Stimulated activated CD4-positive, alpha-beta T cell treated with anti-CD3 and anti-CD28 coated beads, Interleukin-4, amount 100 ng/mL, for 24 hours (primary cell): ENCODE measurements at places on chromosomes 6 and 20.

- DNase-seq, result no peak
Measured at GRCh38 chr6:134724771-134725340, 225.0 kb downstream of the ALDH8A1 start.

GRCh38 chr6:17354700-17355403 lies 38.5 kb upstream of the CAP2 start:
- DNase-seq, result no peak

DNA sequence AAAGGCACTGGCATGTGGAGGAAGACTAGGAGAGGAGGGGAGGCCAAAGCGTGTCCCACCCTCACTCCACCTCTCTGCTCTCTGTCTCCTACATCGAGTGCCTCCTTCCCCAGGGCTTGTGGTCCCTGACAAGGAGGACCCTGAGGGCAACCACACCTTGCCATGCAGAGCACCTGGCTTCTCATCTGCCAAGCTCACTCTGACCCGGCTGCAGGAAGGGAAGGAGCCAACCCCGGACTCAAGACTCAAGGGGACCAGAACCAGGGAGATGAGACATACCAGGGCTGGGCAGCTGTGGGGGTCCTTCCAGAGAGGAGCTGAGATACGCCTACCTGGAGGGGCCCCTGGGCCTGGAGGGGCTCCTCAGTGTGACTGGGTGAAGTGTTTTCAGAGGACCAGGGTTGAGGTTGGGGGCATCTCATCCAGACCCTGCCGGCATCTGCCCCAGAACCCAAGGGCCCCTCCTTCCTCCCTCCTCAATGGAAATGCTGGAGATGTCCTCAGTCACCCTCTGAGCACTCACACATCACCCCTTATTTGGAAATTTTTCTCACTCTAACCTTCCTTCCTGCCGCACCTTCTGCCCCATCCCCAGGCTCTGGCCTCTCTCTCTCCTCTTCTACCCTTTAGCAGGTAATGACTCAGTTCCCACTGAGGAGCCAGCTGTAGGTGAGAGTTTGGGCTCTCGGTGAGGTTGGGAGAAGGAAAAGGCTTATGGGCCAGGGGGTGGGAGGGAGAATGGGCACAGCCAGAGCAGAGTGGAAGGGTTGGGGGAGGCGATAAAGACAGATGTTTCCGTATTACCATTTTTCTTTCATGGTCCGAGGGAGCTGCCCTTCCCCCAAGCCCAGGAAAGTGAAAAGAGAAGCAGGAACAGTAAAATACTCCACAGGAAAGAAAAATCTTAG lies 32.0 kb upstream of the POU5F1 start:
- DNase-seq, result no peak

GRCh38 chr6:71239694-71240093 lies 48.9 kb upstream of the OGFRL1 start:
- DNase-seq, result no peak

- no peak for DNase-seq
Measured at GRCh38 chr6:16544006-16544405, 217.3 kb downstream of the ATXN1 start.

GRCh38 chr6:35386989-35387388 lies 44.6 kb downstream of the PPARD start:
- DNase-seq, result no peak

- no peak for DNase-seq
Measured at GRCh38 chr6:1797801-1798200, 188.1 kb downstream of the FOXC1 start.

DNA sequence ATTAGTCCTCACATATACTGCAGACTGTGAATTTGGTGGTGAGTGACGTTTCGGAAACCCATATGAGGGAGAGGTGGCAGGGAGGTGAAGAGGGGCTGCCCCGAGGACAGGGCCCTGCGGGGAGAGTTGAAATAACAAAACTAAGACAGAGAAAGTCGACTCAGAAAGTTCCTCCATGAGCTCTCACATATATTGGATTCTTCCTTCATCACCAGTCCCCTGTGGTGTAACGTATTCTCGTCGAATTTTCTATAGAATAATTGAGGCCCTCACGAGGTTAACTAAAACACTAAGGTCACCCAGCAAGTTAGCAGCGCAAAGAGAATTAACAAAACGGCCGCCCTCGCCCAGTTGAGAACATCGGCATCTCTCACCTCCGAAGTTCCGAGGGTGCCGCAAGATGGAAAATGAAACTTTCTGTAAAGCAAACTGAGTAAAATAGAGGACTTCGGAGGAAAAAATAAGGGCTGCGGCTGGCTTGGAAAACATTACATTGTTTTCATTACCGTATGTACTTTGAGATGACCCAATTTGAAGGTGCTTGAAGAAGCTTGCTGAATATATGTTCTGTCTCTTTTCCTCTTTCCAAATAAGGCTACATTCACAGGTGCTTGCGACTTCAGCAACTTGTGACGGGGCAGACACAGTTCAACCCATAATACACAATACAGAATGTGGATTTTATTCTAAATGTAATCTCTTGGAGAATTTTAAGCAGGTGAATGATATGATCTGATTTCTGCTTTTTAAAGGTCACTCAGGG lies 490.9 kb upstream of the JARID2 start:
- DNase-seq, result peak; percentile 76

- DNase-seq, result no peak
Measured at GRCh38 chr6:40950986-40951698, 87.9 kb downstream of the UNC5CL start.

GRCh38 chr6:158810155-158811095 lies 8.7 kb downstream of the EZR start:
- no peak for DNase-seq

DNA sequence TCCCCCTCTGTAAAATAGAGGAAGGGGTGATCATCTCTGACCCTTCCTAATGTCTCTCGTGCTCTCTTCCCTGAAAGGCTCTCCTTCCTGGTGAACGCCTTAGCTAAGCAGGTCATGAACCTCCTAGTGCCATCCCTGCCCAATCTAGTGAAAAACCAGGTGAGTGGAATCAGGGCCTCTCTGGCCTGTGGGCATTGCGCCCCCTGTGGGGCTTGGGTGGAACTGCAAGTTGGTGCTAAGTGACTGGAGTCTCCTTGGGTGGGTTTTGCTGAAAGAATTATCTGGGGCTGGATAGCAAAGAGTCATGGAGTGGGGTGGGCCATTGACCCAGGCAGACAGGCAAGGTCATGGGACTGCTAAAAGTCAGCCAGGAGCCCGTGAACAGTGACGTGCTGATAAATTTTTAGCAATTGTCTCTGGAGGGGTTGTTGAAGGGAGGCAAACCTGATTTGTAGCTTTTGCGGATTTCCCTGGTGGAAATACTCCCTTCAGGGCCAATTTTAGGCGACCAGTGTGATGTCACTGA lies 8.9 kb downstream of the BPIFB1 start:
- DNase-seq, result peak; percentile 72

DNA sequence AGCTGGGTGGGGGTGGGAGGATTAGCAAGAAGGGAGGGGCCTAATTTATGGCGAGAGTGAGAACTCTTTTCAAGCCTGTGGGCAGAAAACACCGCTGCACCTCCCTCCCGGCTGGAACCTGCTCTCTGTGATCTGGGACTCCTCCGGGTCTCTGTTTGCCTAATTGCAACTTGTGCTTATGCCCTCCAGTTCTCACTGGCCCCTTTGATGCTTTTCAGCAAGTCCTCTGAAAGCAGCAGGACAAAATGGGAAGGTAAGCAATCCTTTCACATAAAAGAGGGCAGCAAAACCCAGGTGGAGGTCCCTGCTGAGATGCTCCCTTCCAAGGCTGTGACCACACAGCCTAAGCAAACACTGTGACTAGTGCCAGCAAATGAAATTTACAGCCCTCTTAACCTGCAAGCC lies 523.0 kb upstream of the FLRT3 start:
- no peak for DNase-seq

DNA sequence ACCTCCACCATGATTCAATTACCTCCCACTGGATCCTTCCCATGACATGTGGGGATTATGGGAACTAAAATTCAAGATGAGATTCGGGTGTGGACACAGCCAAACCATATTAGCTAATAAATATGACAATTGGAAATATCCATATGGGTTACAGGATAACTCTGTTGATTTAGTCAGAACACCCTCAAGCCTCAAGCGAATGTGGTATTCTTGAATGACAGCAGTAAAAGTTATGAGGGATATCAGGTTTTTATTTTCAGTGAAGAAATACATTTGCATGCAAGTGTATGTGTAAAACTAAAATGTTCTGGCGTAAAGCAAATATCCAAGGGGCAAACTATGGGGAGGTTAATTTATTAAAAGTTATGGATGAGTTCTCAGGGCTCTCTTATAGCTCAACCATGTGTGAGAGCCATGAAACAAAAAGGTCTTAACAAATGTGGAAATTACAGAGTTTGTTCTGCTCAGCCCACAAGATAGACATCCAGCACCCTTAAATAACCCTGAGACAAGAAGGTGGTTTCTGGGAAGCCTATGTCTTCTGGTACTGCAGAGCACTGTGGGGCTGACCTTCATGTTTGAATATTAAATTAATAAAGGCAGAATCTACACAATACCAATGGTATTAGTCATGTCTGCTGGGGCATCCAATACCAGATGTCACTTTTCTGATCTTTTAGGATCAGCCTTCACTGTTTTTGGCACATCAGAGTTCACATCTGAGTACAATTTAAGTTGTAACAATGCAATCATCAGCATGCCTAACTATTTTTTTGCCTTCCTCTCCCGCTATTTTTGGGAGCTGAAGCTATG lies 370.5 kb upstream of the RSPO3 start:
- DNase-seq, result no peak

GRCh38 chr6:123467392-123467791 lies 169.4 kb downstream of the TRDN start:
- no peak for DNase-seq

- no peak for DNase-seq
Measured at GRCh38 chr20:21393166-21393565, 4.2 kb downstream of the NKX2-4 start.

DNA sequence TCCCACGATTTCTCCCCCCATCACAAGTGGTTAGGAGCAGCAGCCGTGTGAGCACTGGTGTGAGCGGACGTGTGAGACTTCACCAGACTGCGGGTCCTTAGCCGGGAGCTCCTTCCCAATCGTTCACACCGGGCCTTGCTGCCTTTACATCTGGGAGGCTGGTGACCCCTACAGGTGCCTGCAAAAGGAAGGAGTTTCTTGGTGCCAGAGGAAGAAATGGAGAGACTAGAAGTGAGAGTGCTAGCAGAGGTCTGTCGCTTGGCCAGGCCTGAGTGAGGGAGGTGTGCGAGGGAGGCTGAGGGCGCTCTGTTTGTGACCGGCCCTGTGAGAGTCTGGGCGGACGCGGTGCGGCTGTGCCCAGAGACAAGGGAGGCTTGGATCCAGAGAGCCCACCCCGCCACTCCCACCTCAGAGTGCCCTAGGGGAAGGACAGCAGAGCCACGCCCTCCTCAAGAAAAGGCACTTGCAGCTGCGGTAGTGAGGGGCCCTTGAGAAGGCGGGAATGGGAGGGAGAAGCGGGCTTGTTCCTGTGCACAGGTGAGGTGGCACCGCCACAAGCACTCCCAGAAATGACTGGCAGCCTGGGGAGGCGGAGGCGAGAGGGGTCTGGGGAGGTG lies 10.0 kb upstream of the ARMC2 start:
- DNase-seq, result no peak

- DNase-seq, result no peak
Measured at GRCh38 chr6:106666282-106667021, 37.1 kb downstream of the QRSL1 start.

GRCh38 chr20:35006009-35006408 lies 50.3 kb downstream of the MYH7B start:
- DNase-seq, result no peak

- DNase-seq, result no peak
Measured at GRCh38 chr6:81876971-81877370, 124.5 kb upstream of the TENT5A start.

- DNase-seq, result no peak
Measured at GRCh38 chr6:18088419-18089296, 33.8 kb downstream of the NHLRC1 start.

DNA sequence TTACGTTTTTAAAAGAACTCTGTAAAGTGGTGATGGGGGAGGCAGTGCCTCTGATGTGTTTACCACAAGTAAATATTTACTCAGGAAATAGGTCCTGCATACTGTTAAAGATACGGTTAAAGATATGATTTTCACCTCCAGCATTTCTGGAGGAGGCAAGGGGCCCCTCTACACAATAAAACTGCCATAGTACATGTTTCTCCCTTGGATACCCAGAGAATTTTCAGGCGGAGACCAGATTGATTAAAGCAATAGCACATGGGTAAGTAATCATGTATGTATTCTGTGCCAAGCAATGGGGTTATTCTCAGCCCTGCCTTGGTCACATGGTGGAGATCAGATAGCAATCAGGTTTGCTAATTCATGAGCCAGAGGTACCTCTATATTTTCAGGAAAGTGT lies 9.6 kb downstream of the RIPOR2 start:
- no peak for DNase-seq

DNA sequence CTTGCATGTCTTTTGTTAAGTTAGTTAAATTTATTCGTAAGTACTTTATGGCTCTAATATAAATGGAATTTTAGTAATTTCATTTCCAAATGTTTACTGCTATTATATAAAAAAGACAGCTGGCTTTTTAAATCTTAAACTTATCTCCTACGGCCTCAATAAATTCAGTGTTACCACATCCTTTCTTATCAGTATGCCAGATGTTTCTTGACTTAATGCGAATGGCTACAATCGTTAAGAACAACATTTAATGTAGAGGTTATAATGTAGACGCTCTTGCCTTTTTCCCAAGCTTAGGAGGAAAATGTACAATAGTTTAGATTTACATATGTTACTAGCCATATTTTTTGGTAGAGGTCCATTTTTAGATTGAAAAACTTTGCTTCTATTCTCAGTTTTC lies 659.4 kb downstream of the TENT5A start:
- no peak for DNase-seq

GRCh38 chr20:1376408-1377270 lies 16.2 kb downstream of the FKBP1A start:
- no peak for DNase-seq

- no peak for DNase-seq
Measured at GRCh38 chr6:161954699-161955276, 680.9 kb upstream of the AGPAT4 start.

DNA sequence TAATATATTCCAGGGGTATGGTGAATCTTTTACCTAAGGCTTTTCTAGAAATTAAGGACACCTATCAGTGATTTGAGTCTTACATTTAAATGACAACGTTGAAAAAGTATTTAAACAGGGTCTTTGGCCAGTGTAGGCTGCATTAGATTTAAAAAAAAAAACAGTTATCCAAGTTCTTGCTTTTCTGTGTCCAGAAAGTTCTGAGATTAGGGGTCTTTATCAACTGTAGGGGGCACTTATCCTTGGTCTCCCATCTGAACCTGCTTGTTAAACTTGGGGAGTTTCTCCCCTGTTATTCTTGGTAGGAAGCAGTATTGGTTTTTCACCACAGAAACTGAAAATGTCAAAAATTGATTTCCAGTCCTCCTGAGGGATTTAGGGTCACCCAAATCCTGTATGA lies 155.9 kb upstream of the ZNF217 start:
- DNase-seq, result no peak

GRCh38 chr20:25279403-25279802 lies 31.5 kb downstream of the PYGB start:
- no peak for DNase-seq

- DNase-seq, result no peak
Measured at GRCh38 chr6:46276576-46277142, 105.9 kb upstream of the ENPP5 start.

GRCh38 chr6:143744551-143745165 lies 66.9 kb downstream of the PHACTR2 start:
- DNase-seq, result no peak

GRCh38 chr20:38405132-38405531 lies 30.0 kb downstream of the SNHG17 start:
- DNase-seq, result no peak

GRCh38 chr6:146543940-146544615 lies 445 bp downstream of the RAB32 start:
- no peak for DNase-seq
